ENCODE measurements at places on chromosomes 11 and 22.

GRCh38 chr22:23219822-23220484, 39.6 kb downstream of the BCR start:
- no peak for DNase-seq

DNA sequence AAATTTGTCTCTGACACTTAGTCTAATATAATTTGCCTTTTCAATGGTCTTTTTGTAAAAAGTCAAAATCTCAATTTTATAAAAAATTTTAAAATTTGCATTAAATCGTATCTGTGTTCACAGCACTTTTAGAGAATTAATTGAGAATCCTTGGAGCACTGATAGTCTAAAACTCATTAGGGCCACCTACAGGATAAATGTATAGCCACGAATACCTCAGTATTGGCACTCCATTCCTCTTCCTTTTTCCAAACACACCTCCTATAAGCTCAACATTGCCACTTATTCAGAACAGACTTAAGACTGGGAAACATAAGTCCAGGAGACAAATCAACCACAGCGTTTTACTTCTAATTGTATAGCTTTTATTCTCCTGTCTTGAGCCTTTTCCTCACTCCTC, 776.0 kb upstream of the ARHGAP42 start:
- no peak for DNase-seq

- DNase-seq: peak; percentile 71
Observed at GRCh38 chr11:13896175-13896980, 66.1 kb upstream of the SPON1 start.

DNA sequence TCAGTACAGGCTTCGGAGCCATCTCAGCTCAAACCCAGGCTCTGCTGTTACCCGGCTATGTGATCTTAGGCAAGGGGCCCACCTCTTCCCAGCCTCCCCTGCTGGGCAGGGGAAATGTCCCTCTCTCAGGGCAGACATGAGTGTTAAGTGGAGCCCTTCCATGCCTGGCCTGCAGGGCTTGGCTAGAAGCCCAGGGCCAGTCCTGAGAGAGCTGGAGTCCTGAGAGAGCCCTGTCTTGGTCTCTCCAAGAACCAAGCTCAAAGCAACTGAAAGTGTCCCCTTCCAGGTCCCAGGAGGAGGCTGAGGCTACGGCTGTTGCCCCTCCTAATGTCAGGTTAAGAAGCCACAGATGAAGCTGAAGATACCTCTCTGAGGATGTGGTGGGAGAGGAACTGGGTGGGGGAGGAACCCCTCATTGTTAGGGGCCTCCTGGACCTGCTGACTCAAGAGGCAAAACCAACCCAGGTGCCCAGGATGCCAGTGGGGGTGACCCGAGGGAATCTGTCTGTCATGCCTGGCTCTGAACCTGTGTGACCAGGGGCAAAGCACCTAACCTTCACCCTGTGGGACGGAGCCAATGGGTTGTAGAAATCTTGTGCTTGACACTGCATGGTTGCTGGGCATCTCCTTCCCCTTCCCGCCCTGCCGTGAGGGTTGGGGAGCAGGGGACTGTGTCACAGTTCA, 4.2 kb downstream of the ZP1 start:
- no peak for DNase-seq

- DNase-seq: no peak
Observed at GRCh38 chr11:118893662-118894061, 10.0 kb downstream of the CXCR5 start.
